ENCODE measurements at places on chromosomes 1 and 21.

- no peak for DNase-seq
Observed at GRCh38 chr1:15325375-15326085, 78.5 kb downstream of the FHAD1 start.

- DNase-seq = no peak
Observed at GRCh38 chr21:31293986-31294385, 50.1 kb downstream of the TIAM1 start.

DNA sequence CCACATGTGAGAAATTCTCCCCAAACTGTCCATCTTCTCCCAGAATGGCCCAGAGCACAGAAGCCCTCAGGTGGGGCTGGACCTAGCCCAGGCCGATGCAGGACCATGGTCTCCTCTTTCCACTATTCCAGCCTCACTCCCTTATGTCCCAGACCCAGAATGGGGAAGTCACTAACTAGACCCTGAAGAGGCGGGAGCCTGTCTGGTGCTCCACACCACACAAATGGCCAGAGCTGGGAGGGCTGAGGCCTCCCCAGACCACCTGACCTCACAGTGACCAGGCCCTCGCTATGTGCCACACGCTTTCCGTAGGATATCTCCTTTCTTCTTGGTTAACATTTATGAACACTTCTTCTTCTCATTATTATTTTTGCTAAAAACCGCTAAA is 54.9 kb upstream of the EDN2 start:
- DNase-seq = no peak

GRCh38 chr1:87045761-87046304 is 131.4 kb downstream of the HS2ST1 start:
- DNase-seq = no peak

DNA sequence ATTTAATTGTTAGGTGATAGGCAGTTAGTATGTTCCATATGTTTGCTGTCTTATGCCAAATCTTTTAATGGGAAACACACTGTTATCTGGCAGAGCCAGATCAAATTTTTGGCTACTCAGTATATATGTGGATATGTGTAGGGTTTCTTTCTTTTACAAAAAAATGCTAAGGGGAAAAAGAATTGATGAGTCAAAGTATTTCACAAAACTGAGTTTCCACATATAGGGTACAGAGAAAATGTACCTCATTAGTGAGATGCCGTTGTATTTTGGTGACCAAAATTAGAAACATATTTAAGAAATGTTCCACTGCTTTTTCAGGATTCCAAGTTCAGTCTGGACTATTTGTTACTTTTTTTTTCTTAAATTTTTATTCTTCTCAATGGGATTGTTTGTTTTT is 201.2 kb upstream of the PTGFR start:
- DNase-seq = no peak
